ENCODE measurements at places on chromosomes 1 and 21.
A peak's percentile ranks its signal among the peaks of the same experiment; 100 is the strongest.

GRCh38 chr1:189783456-189783855, 694.2 kb downstream of the BRINP3 start:
- DNase-seq, result no peak

DNA sequence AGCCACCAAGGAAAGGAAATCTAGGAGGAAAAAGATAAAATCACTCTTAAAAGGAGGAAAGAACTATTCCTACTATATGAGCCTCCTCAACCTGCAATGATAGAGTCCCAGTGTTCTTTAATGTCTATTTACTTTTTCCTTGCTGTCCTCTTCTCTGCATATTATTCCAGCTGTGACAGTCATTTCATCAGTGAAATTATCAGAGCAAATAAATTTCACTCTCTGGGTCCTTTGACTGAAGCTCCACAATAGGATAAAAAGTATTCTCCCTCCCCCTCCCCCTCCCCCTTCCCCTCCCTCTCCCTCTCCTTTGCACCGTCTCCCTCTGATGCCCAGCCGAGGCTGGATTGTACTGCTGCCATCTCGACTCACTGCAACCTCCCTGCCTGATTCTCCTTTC, 107.5 kb upstream of the DPT start:
- DNase-seq, result no peak

GRCh38 chr1:60589046-60589748, 493.2 kb upstream of the NFIA start:
- no peak for DNase-seq

DNA sequence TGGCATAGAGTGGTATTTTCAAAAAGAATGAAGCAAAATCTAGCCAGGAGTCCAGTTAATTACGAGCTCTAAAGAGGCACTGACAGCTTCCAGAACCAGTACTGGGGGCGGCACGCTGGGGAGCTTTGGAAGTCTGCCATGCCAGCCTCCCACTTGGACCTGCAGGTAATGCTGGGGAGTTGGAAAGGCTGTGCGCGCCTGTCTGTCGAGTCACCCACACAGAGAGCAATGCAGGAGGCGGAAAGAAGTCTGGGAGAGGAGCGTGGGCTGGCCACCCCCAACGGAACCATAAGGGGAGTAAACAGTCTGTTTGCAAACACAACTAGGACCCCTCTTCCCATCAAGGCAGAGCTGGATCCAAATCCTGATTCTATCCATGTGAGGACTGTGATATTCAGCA, 84.5 kb downstream of the BEND5 start:
- no peak for DNase-seq

DNA sequence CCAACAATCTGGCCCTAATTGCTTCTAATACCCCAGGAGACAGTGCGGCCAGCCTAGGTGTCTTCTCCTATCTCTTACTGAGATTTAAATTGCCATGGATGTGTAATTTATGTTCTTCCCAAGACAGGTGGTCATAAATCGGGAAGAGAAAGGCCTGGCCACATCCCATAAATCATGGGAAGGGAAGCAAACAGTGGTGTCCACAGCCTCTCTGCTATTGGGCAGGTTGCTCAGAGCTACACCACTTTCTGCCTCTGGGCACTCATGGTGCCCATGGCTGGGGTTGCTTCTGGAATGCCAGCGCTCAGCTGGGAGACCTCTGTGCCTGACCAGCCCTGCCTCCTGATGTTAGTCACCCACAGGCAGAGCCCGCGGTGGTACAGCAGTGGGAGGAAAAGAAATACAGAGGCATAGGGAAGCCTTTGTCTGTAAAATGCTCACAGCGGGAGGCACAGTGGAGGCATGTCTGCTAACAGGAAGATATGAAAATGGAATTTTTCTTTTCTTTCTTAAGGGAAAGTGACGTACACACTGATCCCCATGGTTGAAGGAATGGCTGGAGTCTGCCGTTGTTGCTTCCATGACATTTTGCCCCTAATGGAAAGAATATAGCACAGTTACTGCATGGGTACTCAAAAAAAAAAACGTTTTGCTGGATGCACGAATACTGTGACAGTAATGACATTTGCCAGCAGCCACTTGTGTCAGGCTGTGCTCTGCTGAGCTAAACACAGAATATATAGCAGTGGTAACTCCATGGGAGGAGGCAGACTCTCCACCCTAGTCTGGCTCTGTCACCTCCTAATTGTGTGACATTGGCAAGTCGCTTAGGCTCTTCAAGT, 21.9 kb downstream of the MTARC1 start:
- no peak for DNase-seq

DNA sequence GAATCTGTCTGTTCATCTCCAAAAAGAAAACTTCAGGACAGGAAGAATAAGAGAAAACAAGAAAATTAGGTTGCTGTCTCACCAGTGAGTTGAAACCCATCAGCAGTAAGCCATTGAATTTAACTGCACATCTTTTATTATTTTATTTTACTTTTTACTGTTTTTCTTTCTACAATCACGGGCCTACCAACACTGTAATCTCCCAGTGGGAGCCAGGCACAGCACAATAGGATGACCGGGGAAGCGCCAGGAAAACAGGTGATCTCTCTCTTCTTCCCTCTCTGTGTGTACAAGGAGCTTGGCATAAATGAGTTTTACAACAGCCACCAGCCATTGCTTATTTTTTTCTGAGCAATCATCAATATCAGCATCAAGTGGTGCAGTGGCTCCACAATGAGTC, 113.1 kb upstream of the ESRRG start:
- no peak for DNase-seq

GRCh38 chr1:26721669-26722355, 26.0 kb downstream of the ARID1A start:
- peak; percentile 38 for DNase-seq

- no peak for DNase-seq
Measured at GRCh38 chr1:25217598-25218232, 14.6 kb downstream of the SYF2 start.

- no peak for DNase-seq
Measured at GRCh38 chr1:22163564-22163963, 20.7 kb upstream of the WNT4 start.

- no peak for DNase-seq
Measured at GRCh38 chr1:244395965-244396364, 55.7 kb downstream of the ADSS2 start.

DNA sequence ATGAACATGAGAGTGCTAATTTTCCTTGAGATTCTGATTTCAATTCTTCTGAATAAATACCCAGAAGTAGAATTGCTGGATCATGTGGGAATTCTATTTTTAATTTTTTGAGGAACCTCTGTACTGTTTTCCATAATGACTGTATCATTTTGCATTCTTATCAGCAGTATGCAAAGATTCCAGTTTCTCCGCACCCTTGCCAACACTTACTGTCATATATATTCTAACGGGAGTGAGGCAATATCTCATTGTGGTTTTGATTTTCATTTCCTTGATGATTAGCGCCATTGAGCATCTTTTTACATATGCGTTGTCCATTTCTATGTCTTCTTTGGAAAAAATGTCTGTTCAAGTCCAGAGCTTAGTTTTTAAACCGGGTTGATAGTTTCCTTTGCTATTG, 33.2 kb downstream of the VCAM1 start:
- DNase-seq, result no peak

DNA sequence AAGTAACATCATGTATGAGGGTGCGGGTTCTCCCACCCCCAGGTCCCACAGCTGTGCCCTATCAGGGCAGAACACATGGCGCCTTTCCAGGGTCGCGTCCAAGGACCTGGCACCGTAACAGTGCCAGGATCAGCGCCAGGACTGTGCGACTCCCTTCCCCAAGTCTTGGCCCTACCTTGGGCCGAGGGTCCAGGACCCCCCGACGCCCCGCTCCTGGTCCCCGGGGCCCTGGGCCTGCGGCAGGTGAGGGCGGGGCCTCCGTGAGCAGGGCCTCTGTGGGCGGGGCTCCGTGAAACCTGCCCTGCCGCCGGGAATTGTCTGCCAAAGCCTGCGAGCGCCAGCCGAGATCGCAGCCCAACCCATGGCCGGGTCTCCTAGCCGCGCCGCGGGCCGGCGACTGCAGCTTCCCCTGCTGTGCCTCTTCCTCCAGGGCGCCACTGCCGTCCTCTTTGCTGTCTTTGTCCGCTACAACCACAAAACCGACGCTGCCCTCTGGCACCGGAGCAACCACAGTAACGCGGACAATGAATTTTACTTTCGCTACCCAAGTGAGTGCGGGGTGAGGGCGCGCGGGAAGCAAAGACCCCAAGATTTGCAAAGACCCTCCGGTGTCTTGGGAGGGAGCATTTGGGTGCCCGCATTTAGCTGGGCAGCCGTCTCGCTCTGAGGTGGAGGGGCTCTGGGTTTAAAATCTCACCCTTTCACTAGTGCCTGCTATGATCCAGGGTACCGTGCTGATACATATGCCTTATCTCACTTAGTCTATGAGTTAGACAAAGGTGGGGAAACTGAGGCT, at the start of gene RHBG:
Gene RHBG (plus strand): TSS at position 323 of the 796 bp plus-strand sequence. CDS start 39 bp downstream, at position 362.
- no peak for DNase-seq

GRCh38 chr1:232911027-232911599, 39.3 kb upstream of the NTPCR start:
- DNase-seq, result no peak

- no peak for DNase-seq
Measured at GRCh38 chr1:52153010-52153409, 11.1 kb downstream of the ZFYVE9 start.

GRCh38 chr1:35557118-35557610, at the start of gene KIAA0319L:
TSS of gene KIAA0319L (minus strand) at chr1:35557403. CDS start at chr1:35554491, 2,912 bp downstream.
- DNase-seq, result peak; percentile 87

GRCh38 chr1:197787056-197787455, 11.8 kb upstream of the DENND1B start:
- DNase-seq, result no peak

DNA sequence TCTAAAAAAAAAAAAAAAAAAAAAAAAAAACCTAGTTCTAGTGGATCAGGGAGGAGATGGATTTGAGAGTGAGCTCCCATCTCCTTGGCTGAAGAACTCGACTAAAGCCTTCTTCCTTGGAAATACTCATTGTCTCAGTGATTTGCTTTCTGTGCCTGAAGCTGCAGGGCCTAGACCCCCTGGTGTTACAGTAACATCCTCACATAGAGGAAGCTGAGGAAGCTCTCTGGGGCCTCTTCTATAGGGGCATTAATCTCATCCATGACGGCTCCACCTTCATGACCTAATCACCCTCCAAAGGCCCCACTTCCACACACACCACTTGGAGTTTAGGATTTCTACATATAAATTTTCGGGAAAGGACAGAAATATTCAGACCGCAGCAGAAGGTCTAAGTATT, 95.9 kb upstream of the ETS2 start:
- DNase-seq, result no peak

GRCh38 chr1:83818916-83819315, 180.0 kb downstream of the TTLL7 start:
- DNase-seq, result no peak

GRCh38 chr1:51679435-51679834, 62.5 kb downstream of the OSBPL9 start:
- DNase-seq, result no peak

GRCh38 chr1:10085076-10085475, 52.3 kb downstream of the UBE4B start:
- no peak for DNase-seq

DNA sequence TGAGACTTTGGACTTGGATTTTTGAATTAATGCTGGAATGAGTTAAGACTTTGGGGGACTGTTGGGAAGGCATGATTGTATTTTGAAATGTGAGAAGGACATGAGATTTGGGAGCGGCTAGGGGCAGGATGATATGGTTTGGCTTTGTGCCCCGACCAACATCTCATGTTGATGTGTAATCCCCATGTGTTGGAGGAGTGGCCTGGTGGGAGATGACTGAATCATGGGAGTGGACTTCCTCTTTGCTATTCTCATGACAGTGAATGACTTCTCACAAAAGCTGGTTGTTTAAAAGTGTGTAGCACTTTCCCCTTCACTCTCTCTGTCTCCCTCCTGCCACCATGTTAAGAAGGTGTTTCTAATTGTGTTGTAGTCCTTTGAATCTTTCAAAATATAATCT, 9.3 kb upstream of the PHGDH start:
- DNase-seq, result no peak

- no peak for DNase-seq
Measured at GRCh38 chr1:219201656-219202055, 28.0 kb downstream of the LYPLAL1 start.

- no peak for DNase-seq
Measured at GRCh38 chr1:240312872-240313271, 221.2 kb downstream of the FMN2 start.

GRCh38 chr1:153359241-153359640, 1.6 kb downstream of the S100A9 start:
- no peak for DNase-seq

GRCh38 chr1:20014153-20014552, 34.7 kb upstream of the PLA2G2A start:
- DNase-seq, result no peak

DNA sequence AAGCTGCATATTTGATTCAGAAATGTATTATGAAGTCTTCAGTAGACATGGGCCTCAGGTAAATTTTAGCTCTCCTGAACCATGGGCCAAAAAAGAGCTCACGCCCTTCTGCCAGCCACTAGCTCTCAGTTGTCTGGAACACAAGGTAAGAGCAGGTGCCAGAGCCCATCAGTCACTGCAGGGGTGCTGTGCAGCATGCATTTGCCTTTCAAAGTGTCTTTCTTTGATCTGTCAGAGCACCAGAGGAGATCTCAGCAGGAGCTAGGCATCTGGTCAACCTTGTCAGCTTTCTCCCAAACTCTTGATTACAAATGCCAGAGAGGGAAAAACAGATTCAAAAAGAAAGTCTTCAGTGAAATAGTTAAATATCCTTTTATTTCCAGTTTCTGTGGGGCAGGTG, 332.3 kb downstream of the COL11A1 start:
- no peak for DNase-seq

GRCh38 chr1:184836934-184837895, 82.6 kb upstream of the EDEM3 start:
- no peak for DNase-seq

DNA sequence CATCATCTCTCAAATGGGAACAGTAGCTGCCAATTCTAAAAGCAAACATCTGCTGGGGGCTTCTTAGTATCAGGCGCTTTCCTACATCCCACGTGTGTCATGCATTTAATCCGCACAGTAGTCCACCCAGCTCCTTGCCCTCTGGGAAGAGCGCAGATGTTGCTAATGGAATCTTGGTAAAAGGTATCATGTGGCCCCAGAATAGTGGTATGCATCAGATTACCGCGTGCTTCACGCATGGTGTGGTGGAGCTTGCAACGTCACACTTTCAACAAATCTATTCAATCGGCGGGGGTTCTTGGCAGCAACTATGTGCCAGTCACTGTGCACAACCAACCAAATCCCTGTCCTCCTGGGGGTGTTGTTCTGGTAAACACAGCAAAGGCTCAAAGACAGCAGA, 141.0 kb downstream of the HIVEP3 start:
- DNase-seq, result no peak

- DNase-seq, result no peak
Measured at GRCh38 chr1:226461087-226461486, 53.2 kb upstream of the PARP1 start.

DNA sequence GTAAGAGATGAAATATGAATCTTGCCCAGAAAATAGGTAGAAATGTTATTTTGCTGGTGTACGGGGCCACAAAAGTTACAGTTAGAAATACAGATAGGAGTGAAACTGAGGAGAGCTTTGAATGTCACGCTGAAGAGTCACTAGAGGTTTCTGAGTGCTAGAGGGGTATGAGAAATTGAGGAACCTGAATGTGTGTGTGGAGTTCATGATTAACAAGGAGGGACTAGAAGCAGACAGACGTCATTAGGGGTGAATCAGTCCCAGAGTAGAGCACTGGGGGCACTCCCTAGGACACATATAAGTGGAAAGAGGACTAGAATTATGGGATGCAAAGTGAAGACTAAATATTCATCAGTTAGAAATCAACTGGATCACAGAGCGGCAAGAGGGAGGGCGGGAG, 188.9 kb upstream of the MAP1LC3C start:
- DNase-seq, result no peak

All from activated T-cell treated with anti-CD3 and anti-CD28 coated beads, Interleukin-2, amount 50 U/mL, for 72 hours (primary cell).